H7 (cell line): ENCODE measurements at places on chromosomes 1 and 21.
A peak's percentile ranks its signal among the peaks of the same experiment; 100 is the strongest.

DNA sequence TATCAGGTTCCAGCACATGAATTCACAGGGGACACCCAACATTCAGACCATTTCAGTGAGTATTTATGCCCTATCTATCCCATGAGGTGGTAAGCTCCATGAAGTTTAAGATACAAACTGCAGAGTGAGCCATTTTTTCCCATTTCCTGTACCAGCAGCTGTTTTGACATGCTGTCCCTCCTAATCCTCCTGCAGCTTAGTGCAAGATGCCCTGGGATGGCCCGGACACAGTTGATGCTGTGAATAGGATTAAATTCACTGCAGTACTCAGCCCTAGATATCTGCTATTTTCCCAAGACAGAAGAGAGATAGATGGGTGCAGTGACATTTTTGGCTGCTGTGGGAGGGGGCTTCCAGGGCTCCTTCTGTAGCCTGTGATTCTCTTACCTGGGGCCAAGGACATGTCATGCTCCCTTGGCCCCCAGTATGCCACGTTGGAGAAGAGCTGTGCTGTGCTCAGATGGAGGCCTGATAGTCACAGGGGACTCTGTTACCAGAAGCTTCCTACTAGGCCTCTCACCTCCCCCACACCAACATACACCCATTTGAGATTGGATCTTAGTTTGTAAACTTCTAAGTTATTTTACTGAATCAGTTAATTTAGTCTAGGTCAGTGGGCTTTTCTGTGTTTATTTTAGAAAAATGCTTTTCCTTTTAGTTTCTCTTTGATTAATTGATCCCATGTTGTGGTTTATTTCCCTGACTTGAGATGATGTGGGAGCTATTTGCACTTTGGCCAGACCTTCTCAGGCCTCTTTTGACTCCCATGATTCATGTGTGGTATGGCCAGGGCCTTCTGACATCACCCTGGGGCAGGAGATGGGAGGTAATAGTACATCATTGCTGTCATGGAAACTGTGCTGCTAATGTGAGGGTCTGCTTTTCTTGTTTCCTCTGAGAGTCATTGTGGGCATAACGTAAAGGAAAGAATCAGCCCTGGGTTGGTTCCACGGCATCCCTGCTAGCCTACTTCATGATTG, 92.6 kb downstream of the ST3GAL3 start:
- DNase-seq, result no peak

DNA sequence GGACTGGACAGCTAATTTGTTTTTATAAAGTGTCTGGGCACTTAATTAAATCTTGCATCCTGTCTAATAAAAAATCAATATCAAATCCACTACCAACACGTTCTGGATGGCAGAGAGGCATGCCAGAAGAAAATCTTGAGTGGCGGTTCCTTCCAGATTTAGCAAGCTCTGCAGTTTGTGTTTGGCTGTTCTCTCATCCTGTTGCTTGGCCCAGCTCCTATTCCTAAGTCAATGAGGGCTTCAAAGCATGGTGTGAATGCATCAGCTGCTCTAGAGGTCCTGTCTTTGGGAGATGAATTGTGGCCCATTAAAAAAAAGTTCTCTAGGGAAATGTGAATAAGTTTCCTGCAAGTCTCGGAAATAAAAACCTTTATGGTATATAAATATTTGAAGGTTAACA, 90.3 kb downstream of the DISC1 start:
- no peak for DNase-seq

GRCh38 chr1:165698761-165699052, 345 bp upstream of the ALDH9A1 start:
- no peak for DNase-seq

DNA sequence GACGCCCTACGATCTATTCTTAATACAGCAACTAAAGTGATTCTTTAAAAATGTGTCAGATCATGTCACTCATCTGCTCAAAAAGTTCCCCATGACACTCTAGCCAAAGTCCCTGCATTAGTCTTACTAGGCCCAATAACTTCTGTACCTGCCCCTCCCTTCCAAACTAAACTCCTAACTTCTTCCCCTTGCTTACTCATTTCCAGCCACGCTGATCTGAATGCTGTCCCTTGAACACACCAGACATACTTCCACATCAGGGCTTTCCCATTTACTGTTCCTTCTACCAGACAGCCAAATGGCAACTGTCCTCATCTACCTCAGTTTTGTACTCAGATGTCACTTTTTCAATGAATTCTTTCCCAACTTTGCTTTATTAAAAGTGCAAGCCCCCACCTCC, 1.2 kb downstream of the PPT1 start:
- no peak for DNase-seq

DNA sequence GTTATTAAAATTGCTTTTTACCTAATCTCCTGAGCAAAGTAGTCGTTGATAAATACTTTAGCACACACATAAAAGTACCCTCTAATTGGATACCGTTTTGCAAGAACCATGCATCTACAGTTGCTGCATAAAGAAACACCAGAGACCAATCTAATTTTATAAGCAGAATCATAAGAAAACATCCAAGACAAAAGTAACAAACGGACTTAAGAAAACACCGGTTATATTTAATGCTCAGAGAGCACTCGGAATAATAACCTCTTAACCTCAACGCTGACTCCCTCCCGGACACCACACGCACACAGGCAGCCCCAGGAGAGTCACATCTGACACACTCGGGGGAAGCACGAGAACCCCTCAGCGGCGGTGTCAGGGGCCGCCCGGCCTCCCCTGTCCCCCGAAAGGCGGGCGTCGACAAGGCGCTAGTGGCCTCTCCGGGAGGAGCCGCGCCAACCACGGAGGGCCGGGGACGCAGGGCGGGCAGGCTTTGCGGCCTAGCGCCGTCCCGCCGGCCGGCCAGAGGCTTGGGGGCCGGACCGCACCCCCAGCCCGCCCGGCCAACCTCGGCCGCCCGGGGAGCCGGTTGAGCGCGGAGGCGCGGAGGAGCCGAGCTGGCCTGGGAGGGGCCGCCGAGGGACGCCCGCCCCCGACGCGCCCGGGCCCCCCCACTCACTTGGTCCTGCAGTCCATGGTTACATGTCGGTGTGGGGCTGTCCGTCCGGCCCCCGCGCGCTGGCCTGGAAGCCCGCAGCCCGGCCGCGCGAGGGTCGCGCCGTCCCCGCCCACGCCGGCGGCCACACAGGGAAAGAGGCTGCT, 606 bp downstream of the DENND1B start:
- DNase-seq, result peak; percentile 72

- peak; percentile 91 for DNase-seq
Measured at GRCh38 chr1:39105061-39105840, 79.1 kb downstream of the NDUFS5 start.

DNA sequence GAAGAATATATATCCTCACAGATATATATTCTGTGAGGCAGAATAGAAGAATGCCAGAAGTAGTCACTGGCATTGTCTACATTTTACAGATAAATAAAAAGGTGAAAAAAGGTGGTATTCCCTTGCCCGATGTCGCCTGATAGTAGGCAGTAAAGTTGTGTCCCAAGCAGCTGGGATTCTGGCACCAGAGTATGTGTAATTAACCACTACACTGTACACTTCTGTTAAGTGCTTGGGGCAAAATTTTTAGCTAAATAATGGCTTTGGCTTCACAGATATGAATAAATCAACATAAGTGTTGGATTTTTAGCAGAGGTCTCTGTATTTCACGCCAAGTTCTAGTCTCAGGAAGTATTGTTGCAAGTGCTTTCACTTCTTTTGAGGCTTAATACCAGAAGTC, 13.3 kb upstream of the CASQ2 start:
- DNase-seq, result no peak

GRCh38 chr21:46021398-46021797, 39.8 kb downstream of the COL6A1 start:
- no peak for DNase-seq

GRCh38 chr1:22128392-22128791, 14.5 kb downstream of the WNT4 start:
- peak; percentile 41 for DNase-seq

GRCh38 chr1:241611063-241611462, 29.1 kb downstream of the CHML start:
- DNase-seq, result peak; percentile 9

DNA sequence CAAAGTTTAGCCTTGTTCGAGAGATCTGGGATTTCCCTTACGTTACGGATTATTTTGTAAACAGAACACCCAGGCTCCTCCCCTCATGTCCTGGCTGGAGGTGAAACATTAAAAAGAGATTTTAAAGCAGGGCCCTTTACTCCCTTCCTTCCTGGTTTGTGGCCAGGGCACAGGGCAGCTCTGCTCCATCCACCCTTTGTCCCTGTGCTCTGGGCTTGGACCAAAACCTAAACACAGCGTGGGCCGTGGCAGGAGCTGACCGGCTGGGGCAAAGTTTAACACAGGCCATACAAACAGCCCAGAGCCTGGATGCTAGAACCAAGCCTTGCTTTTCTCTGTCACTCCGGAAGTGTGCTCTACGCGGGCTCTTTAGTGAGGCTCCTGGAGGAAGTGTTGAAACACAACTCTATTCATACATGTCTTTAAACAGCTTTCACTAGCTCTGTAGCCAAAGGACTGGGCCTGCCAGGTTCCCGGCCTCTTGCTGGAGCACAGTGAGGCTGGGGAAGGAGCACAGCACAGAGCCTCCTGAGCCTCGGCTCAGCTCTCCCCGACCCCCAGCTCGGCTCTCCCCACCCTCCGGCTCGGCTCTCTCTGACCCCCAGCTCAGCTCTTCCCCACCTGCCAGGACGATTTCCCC, 84.7 kb downstream of the PDE9A start:
- peak; percentile 48 for DNase-seq

DNA sequence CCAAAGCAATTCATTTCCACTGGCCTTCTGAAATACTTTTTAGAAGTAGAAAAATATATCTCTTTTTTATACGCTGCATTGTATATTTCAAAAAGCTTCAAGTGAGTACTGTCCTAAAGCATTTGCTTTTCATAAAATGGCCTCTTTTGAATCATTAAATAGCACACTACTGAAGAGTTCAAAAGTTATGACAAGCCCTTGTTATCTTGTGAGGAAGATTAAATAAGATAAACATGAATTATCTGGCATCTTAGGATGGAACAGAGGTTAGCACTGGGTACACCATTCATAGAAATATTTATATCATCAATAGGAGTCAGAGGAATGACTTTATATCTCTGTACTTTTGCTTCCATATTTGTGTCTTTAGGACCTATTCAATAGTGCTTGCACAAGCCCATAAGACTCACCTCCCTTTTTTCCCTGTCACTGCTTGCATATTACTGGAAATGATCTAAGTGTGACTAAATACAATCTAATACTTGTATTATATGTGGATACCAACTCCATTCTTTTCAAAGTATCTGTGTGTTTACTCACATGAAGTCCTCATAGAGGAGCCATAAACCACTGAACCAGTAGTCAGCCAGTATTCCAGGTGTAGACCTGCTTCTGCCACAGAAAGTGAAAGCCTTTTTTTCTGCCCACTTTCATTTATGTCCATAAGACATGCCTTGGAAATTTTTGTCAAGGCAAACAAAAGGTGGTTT, 274.2 kb upstream of the C1orf105 start:
- no peak for DNase-seq
